ENCODE measurements at places on chromosomes 6 and 20.

GRCh38 chr20:51374456-51374830, 168.1 kb downstream of the NFATC2 start:
- no peak for DNase-seq

- DNase-seq, result peak; percentile 21
Observed at GRCh38 chr6:111625461-111626391, 20.0 kb upstream of the TRAF3IP2 start.

DNA sequence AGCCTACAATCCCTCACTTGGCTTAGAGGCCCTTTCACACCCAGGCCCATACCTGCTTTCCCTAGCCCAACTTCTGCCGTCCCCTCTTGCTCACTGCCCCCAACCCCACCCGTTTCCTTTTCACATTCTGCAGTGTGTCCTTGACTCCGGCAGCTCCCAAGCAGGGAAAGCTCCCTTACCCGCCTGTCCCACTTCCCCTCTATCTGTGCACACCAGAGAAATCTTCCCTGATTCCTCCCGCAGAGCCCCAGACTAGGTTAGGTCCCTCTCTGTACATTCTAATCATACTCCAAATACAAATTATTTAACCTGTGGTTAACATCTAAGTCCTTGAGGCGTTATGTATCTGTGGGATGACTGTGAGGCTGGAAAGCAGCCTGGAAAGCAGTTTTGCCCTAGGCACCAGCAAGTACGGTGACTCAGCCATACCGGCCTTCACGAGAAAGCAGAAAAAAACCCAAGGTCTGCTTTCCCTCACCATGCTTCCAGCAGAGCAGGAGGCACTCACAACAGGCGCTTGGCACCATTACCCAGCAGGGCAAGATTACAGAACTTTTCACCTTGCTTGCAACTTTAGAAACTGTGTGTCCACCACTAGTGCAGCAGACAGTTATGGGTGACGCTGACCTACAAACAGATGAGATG, 22.3 kb downstream of the ELOVL5 start:
- peak; percentile 30 for DNase-seq

GRCh38 chr6:5157621-5158138, 72.5 kb downstream of the PPP1R3G start:
- no peak for DNase-seq

Data from thyroid gland (tissue), 4 donors.